ENCODE measurements at places on chromosomes 3 and 15. TPM values are rescaled to one million over a fixed set of nuclear protein-coding genes. Genes with fewer than 3 reads are reported as not detected.

HTR3D gene
- not detected for total RNA-seq

CFAP44 gene
- 3.4 TPM for total RNA-seq

IMPG2 gene
- 0.29 TPM for total RNA-seq

TGM4 gene
- not detected for total RNA-seq

DNA sequence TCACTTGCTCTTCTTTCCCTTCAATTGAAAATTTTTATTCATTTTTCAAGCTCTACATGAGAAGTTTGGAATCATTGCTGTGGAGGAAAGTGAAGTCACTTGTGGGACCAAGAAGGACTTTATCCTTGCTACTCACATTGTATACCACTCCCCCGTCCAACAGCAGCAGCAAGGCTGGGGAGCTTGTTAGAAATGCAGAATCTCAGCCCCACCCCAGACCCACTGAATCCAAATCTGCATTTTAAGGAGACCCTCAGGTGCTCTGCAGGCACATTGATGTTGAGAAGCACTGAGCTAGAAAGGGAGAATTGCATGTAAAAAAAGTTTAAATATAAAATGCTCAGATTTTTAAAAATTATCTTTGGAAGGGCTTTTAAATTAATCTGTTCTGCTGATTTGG is 202.3 kb upstream of the MRPL3 start:
- no peak for DNase-seq
- H3K36me3 ChIP-seq, result no peaks in the 10 kb centered on the region

GRCh38 chr3:15065550-15066007 is 464 bp upstream of the MRPS25 start:
- H3K27ac ChIP-seq, result peak overlapping the region; percentile 96
- peaks cover 25% of the 10 kb centered on the region for H3K4me1 ChIP-seq
- peak overlapping the region; percentile 96 for H3K4me3 ChIP-seq
- peaks cover 11% of the 10 kb centered on the region for H3K36me3 ChIP-seq
- DNase-seq, result no peak

- H3K27ac ChIP-seq, result no peak overlapping the region
- peaks cover 31% of the 10 kb centered on the region for H3K27me3 ChIP-seq
- DNase-seq, result no peak
- H3K4me1 ChIP-seq, result peaks cover 10% of the 10 kb centered on the region
- no peaks in the 10 kb centered on the region for H3K36me3 ChIP-seq
- no peak overlapping the region for H3K4me3 ChIP-seq
Measured at GRCh38 chr3:46897829-46898320, 20.4 kb downstream of the PTH1R start.

DNA sequence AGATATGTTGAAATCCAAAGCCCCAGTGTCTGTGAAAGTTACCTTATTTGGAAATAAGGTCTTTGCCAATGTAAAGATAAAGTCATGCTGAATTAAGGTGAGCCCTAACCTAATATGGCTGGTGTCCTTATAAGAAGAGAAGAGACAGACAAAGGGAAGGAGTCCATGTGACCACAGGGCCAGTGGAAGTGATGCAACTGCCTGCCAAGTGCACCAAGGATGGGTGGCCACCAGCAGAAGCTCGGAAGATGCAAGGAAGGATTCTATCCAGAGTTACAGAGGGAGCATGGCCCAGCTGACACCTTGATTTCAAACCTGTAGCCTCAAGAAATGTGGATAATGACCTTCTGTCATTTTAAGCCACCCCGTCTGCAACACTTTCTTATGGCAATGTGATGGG is 35.3 kb upstream of the PGPEP1L start:
- peaks cover 26% of the 10 kb centered on the region for H3K27me3 ChIP-seq
- no peaks in the 10 kb centered on the region for H3K4me1 ChIP-seq
- no peaks in the 10 kb centered on the region for H3K36me3 ChIP-seq
- DNase-seq, result peak; percentile 4

DNA sequence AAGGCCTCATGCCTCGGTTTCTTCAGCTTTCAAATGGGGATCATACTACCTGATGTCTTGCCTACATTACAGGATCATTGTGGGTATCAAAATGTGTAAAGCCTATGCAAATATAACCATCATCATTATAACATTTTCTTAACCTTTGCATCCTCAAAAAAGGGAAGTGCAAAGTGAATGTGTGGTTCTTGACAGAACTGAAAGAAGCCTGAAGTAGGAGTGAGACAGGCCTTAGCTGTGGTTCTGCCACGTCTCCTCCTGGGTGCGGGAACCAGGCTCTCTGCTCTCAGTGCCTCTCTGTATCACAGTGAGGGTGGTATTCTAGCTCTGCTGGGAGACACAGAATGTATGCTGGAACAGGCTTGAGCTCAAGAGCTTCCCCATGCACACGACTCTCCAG is 316.9 kb upstream of the ICE2 start:
- peak overlapping the region; percentile 0 for H3K27ac ChIP-seq
- no peak overlapping the region for H3K4me3 ChIP-seq
- H3K4me1 ChIP-seq, result peaks cover 46% of the 10 kb centered on the region
- DNase-seq, result no peak
- peaks cover 15% of the 10 kb centered on the region for H3K36me3 ChIP-seq

DNA sequence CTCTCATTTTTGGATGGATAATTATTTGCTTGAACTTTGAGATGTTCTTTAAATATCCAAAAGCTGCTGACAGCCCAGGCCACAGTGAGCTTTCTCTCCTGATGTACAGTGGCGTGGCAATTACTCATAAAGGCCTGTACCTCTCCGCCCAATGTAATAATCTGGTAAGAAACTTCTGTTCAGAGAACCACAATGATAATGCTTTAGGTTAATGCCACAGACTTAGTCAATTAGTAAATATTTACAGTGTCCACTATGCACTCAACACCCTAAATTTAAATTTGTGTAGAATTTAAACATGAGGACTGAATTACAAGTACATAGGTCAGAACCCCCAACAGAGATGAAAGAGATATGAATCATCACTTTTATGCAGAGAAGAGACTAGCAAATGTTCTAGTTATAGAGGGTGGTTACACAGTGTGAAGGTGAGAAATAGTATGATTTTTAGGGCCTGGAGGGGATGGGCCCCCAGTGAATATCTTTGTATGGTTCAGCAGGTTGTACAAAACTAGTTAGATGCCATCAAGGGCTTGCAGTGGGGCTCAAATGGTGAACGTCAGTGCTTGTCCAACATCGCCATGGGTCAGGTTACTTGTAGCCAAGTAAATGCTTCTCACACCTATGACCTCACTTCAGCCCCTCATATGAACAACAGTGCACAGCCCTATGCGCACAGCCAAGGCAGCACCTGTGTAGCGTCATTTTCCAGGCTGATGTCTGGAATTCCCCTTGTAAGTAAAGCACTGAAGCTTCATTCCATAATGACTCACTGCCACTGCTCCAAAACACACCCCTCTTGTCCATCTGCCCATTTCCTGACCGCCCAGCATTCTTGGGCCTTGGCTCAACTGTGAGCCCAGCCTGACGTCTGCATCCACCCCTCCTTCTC is 13.3 kb downstream of the ABHD2 start:
- no peak overlapping the region for H3K4me3 ChIP-seq
- peaks cover 13% of the 10 kb centered on the region for H3K36me3 ChIP-seq
- H3K27me3 ChIP-seq, result no peaks in the 10 kb centered on the region
- DNase-seq, result no peak

- H3K4me1 ChIP-seq, result peaks cover 62% of the 10 kb centered on the region
- DNase-seq, result peak; percentile 54
- peaks cover 41% of the 10 kb centered on the region for H3K36me3 ChIP-seq
- H3K27me3 ChIP-seq, result no peaks in the 10 kb centered on the region
- peak overlapping the region; percentile 97 for H3K4me3 ChIP-seq
Measured at GRCh38 chr3:69085168-69085832, 563 bp downstream of the ARL6IP5 start.

DNA sequence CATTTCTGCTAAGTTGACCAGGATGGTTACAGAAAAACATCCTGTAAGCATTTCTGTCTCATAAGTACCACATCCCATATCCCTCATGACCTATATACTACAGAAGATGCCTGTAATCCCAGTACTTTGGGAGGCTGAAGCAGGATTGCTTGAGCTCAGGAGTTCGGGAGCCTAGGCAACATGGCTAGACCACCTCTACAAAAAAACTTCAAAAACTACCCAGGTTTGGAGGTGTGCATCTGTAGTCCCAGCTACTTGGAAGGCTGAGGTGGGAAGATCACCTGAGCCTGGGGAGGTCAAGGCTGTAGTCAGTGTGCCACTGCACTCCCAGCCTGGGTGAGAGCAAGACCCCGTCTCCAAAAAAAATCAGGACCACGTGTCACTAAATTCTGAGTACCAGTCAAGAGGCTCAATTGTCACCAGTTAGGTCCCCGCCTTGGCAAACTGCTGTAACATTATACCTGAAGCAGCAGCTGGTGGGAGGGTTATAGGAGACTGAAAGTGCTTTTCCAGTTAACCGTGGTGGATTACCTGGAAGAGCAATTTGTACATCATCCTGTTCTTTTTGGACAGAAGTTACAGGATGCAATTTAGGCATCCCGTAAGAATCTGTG is 6.2 kb downstream of the RPL32 start:
- peaks cover 42% of the 10 kb centered on the region for H3K4me1 ChIP-seq
- no peaks in the 10 kb centered on the region for H3K27me3 ChIP-seq
- no peak overlapping the region for H3K4me3 ChIP-seq
- H3K27ac ChIP-seq, result no peak overlapping the region
- no peak for DNase-seq
- H3K36me3 ChIP-seq, result peaks cover 74% of the 10 kb centered on the region

- no peak overlapping the region for H3K27ac ChIP-seq
- no peak overlapping the region for H3K4me3 ChIP-seq
- H3K4me1 ChIP-seq, result peaks cover 68% of the 10 kb centered on the region
- H3K27me3 ChIP-seq, result no peaks in the 10 kb centered on the region
- no peak for DNase-seq
Measured at GRCh38 chr15:66408254-66408653, 21.5 kb downstream of the MAP2K1 start.

All from activated CD8-positive, alpha-beta memory T cell treated with anti-CD3 and anti-CD28 coated beads, Interleukin-2, amount 10 ng/mL, durations not matched to agents 7 days and 5 days (primary cell).